Ureter (tissue), 1 donor: ENCODE measurements at places on chromosomes 3 and 15. TPM values are rescaled to one million over a fixed set of nuclear protein-coding genes. Genes with fewer than 3 reads are reported as not detected.

The C2CD4B gene
- total RNA-seq, result 2.8 TPM

- DNase-seq, result no peak
These were observed 5.8 kb downstream of the FMN1 start for GRCh38 chr15:33188641-33189257.

The TAGLN3 gene
- total RNA-seq, result not detected

DNA sequence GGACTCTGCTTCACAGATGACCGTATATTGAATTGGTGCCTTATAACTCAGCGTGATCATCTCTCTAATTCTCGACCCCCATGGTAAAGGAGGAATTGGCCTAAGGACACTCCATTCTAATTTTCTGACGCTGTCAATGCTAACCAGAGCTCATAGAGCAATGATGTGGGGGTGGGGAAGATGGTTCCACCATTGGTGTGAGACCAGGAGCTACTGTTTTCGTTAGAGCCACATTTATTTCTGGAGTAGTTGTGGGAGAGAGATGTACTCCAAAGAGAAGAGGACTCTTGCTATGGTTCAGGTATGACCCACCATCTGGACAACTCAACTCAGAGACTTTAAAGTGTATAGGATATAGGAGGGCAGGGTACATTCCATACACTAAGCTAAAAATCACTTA, 16.3 kb downstream of the ZBTB38 start:
- DNase-seq, result no peak

The CGNL1 gene
- 12.6 TPM for total RNA-seq

The ZNF280D gene
- 73.8 TPM for total RNA-seq

GRCh38 chr3:194497799-194498575, 11.2 kb upstream of the ATP13A3 start:
- DNase-seq, result no peak

DNA sequence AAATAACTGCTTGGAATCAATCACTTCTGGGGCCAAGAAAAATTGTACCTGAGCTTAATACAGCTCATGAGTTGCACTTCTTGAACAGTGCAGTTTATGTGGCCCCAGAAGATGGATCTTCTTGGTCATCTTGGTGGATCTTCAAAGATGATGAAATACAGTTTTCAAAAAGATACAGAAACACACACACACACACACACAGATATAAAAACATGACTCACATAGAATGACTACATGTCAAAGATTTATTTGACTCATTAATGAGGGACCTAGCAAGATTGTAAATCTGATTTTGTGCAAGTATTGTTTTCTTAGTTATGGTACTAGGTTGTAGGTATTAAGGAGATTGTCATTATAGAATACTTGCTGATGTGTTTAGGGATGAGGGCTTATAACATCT, 32.6 kb downstream of the PDCD6IP start:
- no peak for DNase-seq

The CLDN16 gene
- 1.1 TPM for total RNA-seq

DNA sequence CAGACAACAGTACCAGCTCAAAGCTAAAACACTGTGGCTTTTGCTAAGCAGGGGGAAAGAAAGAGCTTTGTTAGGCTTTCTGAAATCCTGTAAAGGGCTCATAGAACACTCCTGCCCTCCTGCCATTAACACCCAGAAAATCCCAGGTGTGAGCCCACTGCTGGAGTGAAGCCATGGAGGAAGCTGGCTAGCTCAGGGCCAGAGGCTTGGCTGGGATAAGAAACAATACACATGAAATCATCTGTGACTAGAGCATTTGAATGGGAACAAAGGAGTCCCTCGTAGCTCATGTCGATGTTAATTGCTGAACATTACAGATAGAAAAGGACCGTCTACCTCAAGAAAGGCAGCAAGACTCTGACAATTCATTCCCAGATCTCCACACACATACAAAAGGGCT, 23.5 kb downstream of the RUVBL1 start:
- no peak for DNase-seq

- no peak for DNase-seq
These were observed 394.2 kb downstream of the EDEM1 start for GRCh38 chr3:5581743-5582142.

DNA sequence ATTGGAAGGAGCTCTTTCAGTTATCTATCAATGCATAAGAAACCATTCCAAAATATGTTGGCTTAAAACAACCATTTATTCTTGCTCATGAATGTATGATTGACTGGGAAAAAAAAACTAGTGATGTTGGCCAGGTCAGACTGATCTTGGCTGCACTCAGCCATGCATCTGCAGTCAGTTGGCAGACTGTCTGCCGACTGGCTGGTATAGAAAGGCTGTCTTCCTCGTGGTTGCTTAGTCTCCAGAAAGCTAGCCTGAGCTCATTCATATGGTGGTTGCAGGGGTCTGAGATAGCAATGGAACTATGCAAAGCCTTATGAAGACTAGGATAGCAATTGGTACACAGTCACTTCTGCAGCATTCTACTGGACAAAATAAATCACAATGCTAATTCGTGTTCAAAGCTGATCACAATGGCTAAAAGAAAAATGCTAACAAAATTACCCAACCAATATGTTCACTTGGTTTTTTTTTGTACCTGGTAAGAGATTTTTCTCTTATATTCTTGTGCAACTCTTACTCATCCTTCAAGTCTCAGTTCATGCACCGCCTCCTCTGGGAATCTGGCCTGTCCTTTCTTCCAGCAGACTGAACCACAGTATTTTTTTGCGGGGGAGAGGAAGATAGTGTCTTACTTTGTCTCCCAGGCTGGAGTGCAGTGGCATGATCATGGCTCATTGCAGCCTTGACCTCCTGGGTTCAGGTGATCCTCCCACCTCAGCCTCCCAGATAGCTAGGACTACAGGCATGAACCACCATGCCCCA, 126.8 kb downstream of the KCNAB1 start:
- no peak for DNase-seq

GRCh38 chr3:108098003-108098370, 7.2 kb upstream of the CD47 start:
- DNase-seq, result no peak

The CCDC39 gene
- not detected for total RNA-seq

DNA sequence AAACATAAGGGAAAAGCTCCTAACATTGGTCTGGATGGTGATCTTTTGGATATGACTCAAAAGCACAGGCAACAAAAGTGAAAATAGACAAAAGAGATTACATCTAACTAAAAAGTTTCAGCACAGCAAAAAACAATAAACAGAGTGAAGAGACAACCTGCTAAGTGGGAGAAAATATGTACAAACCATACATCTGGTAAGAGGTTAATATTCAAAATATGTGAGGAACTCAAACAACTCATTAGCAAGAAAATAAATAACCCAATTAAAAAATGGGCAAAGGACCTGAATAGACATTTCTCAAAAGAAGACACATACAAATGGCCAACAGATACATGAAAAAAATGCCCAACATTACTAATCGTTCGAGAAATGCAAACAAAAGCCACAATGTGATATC, 19.0 kb upstream of the NR1I2 start:
- no peak for DNase-seq

DNA sequence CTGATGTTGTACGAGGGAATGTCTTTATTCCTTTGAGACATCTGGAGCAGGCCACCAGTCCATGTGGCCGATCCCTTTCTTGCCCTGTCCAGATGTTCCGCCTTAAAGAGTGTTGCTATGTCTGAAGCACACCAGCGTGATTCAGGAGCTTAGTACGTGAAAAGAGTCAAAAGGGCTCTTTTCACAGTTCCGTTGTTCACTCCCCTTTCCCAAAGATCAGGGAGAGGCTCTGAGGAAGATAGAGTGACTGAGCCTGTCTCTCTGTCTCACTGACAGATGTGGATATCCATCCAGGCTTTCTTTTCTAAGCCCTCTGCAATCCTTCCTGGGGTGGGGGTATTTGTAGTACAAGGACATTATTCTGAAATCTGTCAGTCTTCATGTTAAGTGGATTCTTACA, 262.5 kb upstream of the LRTM1 start:
- no peak for DNase-seq

The SYNPR gene
- not detected for total RNA-seq

DNA sequence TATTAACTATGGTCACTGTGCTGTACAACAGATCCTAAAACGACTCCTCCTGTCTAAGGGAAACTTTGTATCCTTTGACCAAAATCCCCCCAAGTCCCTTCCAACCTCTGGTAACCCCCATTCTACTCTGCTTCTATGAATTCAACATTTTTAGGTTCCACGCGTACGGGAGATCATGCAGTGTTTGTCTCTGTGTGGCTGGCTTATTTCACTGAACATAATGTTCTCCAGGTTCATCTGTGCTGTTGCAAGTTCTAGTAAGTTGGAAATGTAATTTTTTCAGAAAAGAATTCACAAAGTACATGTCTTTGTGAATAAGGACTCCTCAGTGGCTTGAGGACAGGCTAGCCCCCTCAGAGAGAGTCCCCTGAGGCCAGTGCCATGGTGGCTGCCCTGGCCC, 66.1 kb downstream of the ATP10A start:
- DNase-seq, result no peak

- no peak for DNase-seq
These were observed 274.7 kb downstream of the CD47 start for GRCh38 chr3:107816107-107816506.
